COLO829 (cell line): ENCODE measurements at places on chromosomes 3 and 15.
A peak's percentile ranks its signal among the peaks of the same experiment; 100 is the strongest.

DNA sequence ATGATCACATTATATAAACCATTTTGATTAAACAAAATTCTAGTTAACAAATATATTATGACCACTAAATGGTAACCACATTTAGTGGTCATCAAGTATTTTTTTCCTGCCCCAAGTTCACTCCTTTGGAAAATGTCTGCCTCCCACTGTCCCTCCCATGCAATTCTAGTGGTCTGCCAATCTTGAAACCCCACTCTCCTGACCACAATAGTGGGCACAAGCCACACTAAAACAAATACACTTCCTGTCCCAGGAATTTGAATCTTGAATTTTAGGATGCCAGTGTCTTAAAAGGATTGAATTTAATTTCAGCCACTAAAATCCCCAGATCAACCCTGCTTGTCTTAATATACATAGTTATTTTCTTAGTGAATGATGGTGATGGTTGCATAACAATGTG lies 14.0 kb upstream of the GPR156 start:
- DNase-seq = no peak

GRCh38 chr15:69096196-69096595 lies 64.2 kb upstream of the GLCE start:
- DNase-seq = no peak

- DNase-seq = no peak
These were observed 140.5 kb upstream of the TBL1XR1 start for GRCh38 chr3:177337541-177338331.

DNA sequence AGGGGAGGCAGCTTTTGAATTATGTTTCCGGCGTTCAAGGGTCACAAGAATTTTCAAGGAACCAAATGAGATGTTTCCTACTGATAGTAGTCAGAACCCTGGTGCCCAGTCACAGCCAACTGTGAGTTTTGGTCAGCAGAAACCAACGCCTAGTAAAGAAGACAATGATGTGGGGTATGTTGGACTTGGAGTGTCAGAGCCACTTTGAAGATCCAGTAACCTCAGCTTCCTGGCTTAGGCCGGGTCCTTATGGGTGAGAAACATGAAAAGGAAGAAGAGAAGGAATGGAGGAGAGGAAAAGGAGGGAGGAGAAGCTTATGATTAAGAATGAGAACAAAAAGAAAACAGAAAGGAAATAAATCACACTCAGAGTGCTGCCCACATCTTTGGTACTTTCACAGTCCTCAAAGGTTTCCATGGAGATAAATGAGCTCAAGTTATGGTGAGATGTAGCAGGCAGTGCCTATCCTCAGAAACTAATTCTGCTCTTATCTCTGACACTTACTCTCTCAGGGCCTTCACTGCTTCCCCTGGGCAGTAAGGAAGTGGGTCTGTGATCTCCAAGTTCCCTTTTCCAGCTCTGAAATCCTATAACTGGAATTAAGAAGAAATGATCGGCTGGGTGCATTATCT lies 2.0 kb upstream of the MCF2L2 start:
- no peak for DNase-seq

- DNase-seq = no peak
These were observed 52.4 kb downstream of the SPSB4 start for GRCh38 chr3:141103503-141103902.

- no peak for DNase-seq
These were observed 51.8 kb downstream of the IQSEC1 start for GRCh38 chr3:13021141-13022114.

GRCh38 chr3:73580343-73580742 lies 44.4 kb downstream of the PDZRN3 start:
- peak; percentile 25 for DNase-seq

GRCh38 chr3:4211610-4212009 lies 91.6 kb upstream of the SETMAR start:
- DNase-seq = no peak

DNA sequence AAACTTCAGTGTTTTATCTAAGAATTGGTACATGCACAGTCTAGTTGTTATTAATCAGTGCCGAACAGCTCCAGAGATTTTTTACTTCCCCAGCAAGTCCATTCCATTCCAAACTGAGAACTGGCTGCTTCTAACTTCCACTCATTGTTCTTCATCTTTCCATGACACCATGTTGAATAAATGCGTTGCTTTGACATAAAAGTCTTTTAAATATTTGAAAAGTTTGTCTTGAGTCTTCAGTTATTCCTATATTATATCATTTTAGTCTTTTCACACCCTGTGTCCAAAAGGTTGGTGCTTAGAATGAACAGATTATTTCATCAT lies 65.4 kb downstream of the CMSS1 start:
- DNase-seq = no peak

DNA sequence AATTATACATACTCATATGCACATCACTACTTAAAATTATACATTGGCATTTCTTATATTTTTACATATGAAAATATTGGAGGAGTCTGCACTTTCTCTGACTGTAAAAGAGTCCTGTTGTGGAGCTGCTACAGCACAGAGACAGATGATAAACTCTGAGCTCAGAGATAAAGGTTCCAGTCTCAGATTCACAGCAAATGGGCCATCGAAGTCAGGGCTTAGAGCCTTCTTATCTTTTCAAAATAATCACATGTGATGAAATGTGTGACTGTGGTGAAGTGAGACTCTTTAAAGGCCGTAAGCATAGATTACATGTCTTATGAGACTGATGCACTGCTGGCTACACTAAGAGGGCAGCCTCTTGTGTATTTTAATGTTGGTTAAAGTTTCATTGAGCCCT lies 187.5 kb upstream of the SYNPR start:
- no peak for DNase-seq

- DNase-seq = no peak
These were observed 23.8 kb upstream of the SH3BP5 start for GRCh38 chr3:15356176-15356575.
